ENCODE measurements at places on chromosomes 7 and 10.

DNA sequence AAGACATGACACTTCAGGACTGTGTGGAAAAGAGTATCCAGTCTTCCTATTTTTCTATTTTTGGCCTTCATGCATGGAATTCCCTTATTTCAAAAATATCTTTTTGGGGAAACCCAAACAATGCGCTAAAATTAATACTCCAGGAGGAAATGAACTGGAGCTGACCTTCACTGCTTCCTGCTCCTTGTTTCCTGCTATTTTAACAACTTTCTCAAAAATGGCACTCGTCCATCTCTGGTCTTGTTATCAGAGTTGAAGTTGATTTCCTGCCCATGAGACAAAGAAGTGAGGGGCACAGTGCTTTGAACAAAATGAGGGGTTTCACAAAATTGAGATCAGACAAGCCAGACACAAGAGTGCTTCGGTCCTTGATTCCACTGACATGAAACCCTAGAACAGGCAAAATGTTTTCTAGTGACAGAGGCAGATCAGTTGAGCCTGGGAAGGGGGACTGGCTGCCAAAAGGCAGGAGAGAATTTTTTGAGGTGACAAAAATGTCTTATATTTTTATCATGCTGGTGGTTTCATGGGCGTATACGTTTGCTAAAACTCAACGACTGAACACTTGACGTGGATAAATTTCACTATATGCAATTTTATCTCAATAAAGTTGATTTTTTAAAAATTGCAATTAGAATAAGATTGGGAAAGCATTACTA is 193.2 kb downstream of the CREB5 start:
- DNase-seq: no peak

DNA sequence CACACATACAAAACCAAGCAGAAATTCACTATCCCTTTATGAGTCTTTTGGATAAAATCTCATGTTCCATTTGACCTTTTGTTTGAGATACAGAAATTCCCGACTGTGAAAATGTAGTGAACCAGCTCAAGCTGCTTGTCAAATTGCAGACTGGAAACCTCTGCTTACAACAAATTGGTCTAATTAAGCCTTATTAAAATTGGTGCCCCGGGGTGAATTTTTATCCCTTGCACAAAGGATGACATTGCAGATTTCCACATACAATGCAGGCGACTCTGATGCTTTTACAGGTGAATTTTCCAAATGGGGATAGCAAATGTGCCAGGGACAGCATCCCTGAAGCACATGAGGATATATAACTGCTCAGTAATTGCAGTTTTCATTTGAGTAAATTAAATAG is 257.3 kb downstream of the BMPER start:
- DNase-seq: no peak

DNA sequence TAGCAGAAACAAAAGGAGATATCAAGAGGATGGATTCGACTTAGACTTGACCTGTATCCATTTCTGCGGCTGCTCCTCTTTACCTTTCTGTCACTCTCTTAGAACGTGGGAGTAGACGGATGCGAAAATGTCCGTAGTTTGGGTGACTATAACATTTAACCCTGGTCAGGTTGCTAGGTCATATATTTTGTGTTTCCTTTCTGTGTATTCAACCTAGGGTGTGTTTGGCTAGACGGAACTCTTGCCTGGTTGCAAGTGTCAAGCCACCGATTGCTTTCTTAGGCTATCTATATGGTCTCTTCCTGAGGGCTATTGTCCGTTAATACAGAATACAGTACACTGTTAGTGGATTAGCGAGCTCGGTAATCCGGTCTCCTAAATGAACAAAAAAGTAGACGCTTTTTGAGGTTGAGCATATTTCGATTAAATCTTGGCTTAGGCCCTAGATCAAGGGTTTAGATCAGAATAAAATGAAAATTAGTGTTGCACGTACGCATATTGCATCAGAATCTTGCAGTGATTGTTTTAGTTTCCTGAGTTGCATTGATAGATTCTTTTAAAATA is 1.2 kb downstream of the PTEN start:
- no peak for DNase-seq

GRCh38 chr10:6299743-6300105 is 97.0 kb downstream of the PFKFB3 start:
- no peak for DNase-seq

Data from fibroblast of upper back skin (primary cell).